NCI-H446 (cell line): ENCODE measurements at places on chromosomes 3 and 15.

DNA sequence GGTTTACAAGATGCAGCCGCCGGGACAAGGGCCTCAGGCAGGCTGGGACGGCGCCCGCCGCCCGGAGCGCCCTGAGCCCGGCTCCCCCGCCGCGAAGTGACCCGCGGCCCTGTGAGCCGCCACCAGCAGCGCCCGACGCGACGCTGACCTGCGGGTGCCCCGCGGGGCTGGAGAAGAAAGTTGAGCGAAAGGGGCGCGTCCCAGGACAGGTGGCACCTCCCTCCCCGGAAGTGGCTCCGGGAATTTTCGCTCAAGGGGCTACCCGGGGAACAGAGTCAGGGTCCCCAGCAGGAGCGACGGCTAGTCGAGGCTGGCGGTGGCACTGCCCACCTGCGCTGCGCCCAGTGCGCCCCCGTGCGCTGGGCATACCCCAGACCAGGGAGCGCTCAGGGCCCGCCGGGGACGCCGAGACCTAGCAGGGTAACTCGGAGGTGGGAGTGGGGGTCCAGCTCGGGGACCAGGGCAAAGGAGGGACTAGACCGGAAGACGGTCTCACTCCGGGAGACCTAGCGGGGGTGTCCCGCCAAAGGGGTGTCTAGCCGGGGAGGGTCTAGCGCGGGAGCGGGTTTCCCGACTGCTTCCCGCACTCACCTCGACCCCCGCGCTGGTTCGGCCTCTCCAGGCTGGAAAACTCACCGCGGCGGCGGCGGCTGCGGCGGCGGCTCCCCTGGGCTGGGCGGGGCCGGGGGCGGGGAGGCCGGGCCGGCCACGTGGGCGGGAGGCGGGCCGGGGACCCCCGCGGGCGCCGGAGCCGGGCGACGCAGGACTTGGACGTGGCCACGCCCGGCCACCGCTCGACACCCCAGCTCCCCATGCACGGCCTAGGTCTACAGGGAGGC is 18.4 kb downstream of the SPATA12 start:
- DNase-seq, result peak; percentile 31

GRCh38 chr15:79844221-79844620 is 52.6 kb downstream of the MTHFS start:
- no peak for DNase-seq

DNA sequence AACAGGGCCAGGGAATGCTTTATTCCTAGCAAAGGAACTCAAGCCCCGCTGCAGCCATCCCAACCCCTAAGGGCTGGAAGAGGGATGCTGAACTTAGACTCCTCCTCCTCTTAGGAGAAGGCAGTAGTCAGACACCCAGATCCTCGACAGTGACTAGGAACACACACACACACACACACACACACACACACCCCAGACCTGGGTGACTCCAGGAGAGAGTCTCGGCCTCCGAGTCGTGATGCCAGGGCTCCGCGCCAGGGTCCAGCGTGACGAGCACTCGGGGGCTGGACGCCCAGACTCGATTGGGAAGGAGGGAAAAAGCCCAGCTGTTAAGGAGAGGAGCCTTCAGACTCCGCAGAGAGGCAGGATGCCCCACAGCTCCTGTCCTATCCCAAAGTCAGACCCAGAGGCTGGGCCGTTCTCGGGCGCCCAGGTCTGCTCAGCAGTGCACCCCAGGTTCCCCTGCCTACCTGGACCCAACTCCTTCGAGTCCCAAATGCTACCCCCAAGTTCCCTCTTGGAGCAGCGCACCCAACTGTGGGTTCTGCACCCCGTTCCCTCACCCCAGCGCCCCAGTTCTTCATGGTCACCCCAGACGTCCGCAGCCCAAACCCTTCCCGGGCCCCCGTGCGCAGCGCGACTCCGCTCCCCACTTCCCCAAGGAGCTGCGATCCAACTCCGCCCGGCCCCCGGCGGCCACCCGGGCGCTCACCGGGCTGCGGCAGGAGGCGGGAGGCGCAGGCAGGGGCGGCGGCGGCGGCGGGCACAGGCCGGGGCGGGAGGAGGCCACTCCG is 421 bp downstream of the BMF start:
- DNase-seq, result peak; percentile 42

DNA sequence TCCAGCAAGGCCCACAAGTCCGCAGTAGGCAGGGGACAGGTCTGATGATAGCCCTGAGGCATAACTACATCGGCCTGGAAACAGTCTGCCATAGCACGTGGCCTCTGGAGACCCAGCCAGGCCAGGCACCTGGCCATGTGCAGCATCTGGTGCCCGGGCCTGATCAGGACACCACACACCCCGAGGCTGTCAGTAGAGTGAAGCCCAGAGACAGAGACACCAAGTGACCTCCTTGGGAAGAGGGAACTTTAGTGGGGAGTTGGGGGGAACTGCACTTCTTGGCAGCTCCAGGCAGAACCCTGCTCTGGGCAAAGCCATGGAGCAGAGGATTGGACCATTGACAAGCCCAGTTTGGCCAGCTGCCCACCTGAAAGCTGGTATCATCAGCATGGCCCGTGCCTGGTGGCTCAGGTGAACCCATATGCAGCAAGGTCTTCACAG is 1.2 kb downstream of the SHISA5 start:
- no peak for DNase-seq

GRCh38 chr15:29070471-29071231 is 184.9 kb downstream of the APBA2 start:
- no peak for DNase-seq

DNA sequence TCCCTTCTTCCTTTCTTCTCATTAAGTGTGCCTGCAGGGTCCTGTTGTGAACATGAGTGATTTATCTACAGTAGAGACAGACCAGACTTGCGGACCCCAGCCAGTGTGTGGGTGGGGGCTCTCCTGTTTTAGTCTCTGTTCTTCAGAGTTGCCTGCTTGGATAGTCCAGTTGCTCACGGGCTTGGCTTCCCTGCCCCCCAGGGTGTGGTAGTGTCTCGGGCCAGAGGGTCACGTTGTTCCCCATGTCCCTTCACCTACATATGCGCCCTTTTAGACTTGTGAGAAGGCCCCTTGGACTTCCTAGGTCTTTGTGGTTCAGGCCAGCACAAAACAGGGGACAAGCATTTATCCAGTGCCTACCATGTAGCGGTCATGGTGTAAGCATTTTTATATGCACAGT is 85.8 kb downstream of the AAGAB start:
- no peak for DNase-seq

- no peak for DNase-seq
These were observed 162.9 kb downstream of the CHSY1 start for GRCh38 chr15:101088788-101089578.

GRCh38 chr3:149224736-149225594 is 3.3 kb upstream of the CP start:
- no peak for DNase-seq

DNA sequence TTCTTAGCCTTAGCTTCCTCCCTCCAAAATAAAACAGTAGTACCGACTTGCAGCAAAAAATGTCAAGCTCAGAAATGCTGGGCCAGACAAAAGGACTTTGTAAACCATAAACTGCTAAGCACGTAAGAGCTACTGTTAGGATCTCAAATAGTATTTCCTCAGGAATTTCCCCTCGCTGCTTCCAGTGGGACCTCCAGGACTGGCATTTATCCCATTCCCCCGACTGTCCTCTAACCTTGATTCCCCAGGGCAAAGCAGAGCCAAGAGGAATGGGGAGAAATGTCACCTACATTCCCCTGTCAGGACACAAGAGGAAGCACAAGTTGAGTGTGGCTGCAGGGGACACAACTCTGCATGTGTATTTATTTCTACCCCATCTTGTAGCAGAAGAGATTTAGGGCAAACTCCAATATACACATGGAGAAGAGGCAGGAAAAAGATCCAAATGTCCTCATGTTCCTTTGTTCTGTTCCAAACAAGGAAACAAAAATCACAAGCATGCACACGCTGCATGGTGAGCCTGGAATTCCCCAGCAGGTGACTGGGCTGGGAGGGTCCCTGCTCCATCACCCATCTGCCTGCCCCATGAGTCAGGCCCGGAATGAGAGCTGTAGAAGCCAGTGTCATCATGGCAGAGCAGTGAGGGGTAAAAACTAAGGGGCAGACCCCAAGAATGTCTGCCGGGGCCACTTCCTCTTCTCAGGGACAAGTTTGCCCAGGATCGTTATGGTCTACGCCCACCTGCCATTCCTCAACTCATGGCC is 4.2 kb downstream of the STOML1 start:
- no peak for DNase-seq

DNA sequence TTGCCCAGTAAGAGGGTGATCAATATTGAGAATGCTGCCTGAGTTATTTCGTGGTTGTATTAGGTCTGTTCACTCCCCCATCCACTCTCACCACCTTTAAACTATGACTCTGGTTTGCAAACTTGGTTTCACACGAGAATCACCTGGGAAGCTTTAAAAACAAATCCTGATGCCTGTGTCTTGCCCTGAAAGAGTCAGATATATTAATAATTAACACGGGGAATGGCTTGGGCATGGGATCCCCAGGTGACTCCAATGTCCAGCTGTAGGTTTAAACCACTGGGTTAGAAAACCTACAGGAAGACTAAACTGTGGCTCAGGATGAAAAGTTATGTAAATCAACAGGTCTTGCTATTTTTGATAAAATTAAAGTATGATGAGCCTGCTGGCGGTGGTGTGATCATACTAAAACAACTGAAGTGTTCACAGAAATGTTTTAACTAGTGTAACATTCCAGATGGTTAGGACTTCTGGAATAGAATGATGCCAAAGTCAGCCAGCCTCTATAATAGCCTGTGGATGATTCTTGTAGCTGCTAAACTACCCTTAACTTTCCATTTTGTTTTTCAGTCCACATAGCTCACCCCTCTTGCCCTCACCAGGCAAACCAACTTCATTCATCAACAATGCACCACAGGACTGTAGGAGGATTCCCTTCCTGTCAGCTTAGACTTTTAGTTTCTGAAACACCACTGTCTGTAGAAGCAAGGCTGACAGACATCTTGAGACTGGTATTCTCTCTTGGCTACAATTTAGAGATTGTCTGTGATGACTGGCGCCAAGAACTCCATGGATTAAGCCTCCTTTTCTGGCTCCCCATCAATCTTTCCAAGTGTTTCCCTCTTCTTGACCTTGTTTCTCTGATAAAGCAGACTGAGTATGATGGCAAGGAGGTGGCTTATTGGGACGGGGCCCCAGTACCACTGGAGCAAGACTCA is 119.1 kb upstream of the ADAMTS9 start:
- no peak for DNase-seq

GRCh38 chr3:31004025-31004678 is 109.7 kb upstream of the GADL1 start:
- no peak for DNase-seq

- DNase-seq, result no peak
These were observed 60.4 kb downstream of the MB21D2 start for GRCh38 chr3:192857260-192857661.

DNA sequence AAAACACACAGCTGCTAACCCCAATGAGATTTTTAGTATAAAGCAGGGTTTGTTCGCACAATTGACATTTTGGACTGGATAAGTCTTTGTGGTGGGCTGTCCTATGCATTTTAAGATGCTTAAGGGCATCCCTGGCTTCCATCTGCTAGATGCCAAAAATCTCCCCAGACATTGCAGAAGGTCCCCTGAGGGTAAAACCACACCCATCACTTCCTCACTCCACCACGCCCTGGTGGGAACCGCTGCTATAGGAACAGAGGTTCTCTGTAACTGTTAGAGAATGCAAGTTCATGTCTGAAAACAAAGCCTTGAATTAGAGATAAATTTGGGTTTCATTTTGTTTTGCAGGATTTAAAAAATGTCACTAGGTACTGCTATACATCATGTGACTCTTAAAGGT is 67.7 kb downstream of the ARHGEF26 start:
- no peak for DNase-seq

- DNase-seq, result no peak
These were observed 1.7 kb upstream of the PLA2G4F start for GRCh38 chr15:42157981-42158765.

DNA sequence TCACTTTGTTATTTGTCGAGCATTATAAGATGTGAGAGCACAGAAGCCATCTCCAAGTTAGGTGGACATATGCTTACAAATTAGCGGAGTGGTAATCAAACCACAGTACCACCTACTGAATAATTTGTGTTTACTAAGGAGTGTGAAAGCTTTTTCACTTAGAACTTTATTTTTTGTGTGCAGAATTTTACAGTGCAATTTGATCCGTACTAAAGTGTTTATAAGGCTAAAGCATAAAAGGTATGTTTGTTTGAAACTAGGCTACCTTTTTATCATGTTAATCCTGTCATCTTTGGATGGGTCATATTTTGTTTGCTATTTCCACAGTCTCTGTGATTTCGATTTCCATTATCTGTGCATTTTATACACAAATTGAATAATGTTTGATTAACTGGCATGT is 37.5 kb downstream of the MAP2K5 start:
- DNase-seq, result no peak

GRCh38 chr15:91271565-91272153 is 171.6 kb downstream of the SV2B start:
- peak; percentile 21 for DNase-seq

GRCh38 chr3:108661699-108662098 is 72.2 kb downstream of the DZIP3 start:
- DNase-seq, result no peak

DNA sequence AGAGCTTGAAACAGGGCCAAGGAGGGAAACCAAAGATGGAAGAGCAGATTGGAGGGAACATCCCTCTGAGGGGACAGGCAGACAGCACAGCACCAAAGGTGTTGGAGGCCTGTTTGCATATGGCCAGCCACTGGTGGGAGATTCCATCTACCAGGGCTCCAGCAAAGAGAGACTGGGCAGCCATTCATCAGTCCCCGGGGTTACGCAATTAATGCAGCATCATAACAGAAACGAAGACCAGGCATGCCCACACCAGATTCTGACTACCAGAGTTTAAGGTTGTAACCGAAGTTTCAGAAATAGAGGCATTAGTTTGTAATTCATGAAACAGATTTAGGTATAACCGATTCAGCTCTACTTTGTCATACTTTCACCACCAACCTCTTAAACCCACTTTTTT is 58.1 kb downstream of the COL8A1 start:
- DNase-seq, result no peak

DNA sequence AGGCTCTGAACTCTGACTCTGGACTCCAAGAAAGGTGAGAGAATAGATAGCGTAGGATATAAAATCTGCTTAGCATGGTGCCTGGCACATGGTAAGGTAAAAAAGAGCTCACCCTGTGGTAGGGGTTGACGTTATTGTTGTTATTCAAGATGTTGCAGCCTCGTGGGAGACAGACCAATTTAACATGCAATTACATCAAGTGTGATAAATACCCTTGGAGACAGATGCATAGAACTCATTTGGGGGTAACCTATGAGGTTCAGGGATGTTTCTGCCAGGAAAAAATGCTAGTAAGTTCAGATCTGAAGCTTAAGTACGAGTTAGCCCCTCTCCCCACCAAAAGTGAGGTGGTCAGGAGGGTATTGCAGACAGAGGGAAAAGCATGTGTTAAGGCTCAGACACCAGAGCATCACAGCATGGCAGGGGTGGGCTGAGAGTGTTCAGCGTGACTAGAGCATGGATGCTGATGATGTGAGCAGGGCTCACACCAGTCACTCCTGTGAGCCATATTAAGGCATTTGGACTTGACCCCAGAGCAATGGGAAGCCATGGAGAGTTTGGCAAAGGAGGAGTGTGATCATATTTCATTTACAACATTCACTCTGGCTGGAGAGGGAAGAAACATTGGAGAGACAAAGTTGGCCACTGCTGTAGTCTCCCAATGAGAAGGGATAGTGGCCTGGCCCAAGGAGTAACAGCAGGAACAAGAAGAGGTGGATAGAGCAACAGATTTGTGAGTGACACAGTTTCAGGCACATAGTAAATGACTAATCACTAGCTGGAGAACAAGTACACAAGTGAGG is 181.0 kb downstream of the UACA start:
- DNase-seq, result no peak
